ENCODE measurements at places on chromosomes 16 and 17.

DNA sequence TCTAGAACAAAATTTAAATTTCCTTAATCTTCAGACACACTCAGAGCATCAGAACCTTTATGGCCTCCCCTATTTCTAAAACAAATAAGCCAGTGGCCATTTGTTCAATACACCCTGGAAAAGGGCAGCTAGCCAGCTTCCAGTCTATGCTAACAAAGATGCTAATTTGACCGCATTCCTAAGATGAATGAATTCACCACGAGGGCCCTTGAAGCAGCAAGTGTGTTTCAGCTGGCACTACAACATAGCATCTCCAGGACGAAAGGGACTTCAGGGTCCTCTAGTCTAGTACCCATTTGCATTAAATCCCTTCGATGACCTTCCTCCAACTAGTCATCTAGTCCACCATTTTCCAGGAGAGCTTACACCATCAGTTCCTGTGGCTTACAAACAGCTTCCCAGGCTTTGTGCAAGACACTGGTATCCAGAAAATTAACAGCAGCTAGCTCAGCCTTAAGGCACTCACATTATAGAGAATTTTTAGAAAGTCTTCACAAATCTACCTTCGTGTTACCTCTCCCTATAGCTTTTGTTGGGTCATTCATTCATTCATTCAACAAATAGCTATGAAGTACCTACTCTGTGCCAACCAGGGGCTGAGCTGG, 10.9 kb downstream of the KRT37 start:
- DNase-seq, result no peak

DNA sequence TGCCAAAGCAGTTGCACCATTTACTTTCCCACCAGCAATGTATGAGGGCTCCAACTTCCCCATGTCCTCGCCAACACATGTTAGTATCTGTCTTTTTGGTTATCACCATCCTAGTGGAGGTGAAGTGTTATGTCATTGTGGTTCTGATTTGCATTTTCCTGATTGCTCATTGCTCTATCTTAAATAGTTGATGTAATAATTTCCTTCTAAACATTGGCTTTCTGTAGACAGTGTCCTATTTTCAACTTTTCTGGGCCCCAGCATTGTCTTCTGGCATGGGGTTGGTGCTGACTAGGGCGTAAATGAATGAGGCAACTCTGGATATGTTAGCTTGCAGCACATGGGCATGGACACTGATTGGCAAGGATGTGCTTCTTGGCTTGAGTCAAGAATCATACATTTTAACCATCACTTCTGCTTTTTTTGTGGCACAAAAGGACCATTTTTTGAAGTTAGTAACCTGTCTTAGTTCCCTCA, 25.1 kb downstream of the PLCG2 start:
- DNase-seq, result no peak

DNA sequence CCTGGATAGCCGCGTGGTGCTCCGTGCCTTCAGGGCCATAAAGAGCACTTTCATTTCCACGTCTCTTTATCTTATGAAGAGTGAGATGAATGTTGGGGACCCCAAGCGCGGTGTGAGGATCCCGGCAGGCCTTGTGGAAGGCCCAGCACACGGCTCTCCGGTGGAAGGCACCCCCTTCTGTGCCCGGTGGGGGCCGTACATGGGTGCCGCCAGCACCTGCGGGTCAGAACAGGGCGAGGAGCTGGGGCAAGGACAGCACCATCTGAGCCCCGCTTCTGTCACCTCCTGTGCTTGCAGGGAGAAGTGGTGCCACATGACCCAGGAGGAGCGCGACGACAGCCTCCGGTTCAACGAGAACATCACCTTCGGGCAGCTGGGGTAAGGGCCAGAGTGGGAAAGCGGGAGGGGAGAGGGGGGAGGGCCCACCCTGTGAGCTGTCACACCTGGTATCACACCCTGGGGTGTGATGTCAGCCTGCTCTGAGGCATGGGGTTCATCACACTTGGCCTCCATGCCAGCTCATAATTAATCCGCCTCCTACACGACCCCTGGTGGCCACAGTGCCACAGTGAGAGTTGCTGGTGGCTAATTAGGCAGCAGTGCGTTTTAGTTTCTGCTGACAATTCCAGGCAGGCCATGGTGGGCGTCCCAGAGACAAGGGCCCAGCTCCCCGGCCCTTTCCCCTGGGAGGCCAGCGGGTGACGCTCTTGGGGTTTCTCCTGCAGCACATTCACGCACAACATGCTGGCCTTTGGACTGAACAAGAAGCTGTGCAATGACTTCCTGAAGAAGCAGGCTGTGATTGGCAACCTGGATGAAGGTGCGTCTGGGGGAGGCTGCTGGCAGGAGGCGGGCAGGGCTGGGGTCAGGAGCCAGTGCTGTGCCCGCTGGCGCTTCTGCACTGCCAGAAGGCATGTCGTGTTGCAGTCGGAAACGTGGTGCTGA, 25.7 kb downstream of the CIBAR2 start:
- DNase-seq, result peak; percentile 46

DNA sequence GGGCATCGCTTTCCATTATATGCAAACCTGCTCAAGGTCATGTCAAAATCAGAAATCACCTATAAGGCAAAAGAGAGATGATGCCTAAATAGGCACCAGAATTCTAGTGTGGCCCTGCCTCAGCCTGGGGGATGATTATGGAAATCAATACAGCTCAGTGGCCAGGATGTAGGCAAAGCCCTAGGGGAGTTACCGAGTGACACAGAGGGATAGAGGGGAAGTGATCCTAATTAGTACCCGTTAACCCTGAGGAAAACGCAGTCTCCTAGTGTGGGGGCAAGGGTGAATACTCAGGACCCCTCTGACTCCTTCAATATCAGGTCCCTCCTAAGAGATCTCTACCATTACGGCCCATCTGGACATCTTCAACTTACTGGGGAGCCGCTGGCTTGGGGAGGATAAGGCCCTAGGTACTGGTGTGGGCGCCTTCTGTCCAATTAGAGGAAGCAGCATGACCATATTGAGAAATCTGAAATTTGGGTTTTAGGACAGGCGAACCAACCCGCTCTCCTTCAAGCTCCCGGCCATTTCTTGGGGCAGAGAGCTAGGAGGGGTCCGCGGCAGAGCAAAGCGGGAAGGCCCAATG, 725 bp downstream of the NT5C3B start:
- no peak for DNase-seq

DNA sequence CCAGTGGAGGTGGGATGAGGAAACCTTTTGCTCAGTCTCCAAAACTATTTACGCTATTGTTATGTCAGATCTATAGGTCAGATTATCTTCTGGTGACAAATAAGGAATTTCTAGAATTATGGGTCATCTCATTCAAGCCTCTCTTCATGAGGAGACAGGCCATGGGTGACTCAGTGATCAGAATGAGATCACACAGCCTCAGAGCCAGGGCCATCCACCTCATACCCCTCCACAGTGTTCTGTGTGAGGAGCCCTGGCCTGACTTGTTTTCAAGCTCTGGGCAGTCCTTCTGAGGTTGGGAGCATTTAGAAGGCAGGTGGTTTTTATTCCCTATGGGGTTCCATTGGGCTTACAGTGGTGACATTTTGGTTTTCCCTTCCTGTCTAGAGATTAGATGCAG, 26.5 kb downstream of the YPEL2 start:
- no peak for DNase-seq

All from stimulated activated CD8-positive, alpha-beta memory T cell treated with anti-CD3 and anti-CD28 coated beads, Interleukin-4, amount 100 ng/mL, for 4 hours (primary cell).